Esophagus muscularis mucosa (tissue), 4 donors: ENCODE measurements at places on chromosomes 1 and 21. TPM values are rescaled to one million over a fixed set of nuclear protein-coding genes. Genes with fewer than 3 reads are reported as not detected.

Gene TRABD2B
- total RNA-seq: 4.0 TPM

DNA sequence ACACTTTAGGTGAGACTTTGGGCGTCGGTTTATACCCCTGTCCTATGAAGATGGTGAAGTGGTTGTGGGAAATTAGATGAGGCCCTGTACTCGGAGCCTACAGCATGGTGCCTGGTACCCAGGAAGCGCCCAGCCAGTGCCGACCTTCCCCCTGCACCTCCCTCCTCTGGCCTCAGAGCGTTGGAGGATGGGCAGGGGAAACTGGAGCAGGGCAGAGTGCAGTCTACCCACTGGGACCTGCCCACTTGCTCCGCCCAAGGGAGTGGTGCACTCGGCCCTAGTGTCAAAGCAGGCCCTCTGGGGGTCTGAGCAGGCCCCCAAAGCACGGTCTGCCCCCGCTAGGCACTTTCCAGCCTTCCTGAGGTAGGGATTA, 13.0 kb upstream of the TTC22 start:
- no peaks in the 10 kb centered on the region for H3K36me3 ChIP-seq
- no peak for DNase-seq
- H3K27ac ChIP-seq: no peak overlapping the region
- no peak overlapping the region for H3K4me3 ChIP-seq
- peaks cover 4% of the 10 kb centered on the region for H3K4me1 ChIP-seq
- H3K27me3 ChIP-seq: no peaks in the 10 kb centered on the region

DNA sequence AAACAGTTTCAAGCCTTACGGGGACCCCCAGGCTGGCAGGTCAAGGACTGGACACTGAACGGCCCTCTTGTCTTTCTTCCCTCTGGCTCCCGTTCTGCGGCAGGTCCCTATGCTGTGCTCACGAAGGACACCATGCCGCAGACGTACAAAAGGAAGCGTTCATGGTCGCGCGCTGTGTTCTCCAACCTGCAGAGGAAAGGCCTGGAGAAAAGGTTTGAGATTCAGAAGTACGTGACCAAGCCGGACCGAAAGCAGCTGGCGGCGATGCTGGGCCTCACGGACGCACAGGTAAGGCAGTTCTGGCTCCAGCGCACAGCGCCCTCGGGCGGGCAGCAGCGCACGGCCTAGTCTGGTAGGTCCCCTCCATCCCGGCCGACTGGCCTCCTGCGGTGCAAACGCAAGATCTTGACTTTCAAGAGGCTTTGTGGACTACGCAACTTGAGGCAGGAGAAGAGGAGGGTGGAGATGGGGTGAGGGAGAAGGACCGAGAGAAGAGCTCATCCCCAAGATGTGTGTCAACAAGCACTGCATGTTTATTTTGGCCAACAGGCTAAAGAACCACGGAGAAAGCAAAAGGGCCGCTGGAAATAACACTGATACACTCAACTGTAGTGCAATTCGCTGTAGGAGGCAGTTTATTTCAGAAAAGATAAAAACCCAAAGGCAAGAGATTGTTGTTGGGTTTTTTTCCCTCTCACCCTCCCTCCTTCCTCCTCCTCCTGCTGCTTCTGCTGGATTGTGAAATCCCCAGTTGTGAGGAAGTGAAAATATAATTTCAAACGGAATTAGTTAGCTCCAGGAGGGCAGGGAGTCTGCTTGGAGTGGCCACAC, 3.0 kb downstream of the HLX start:
- H3K27me3 ChIP-seq: no peaks in the 10 kb centered on the region
- H3K27ac ChIP-seq: peak overlapping the region; percentile 30
- peak; percentile 90 for DNase-seq
- peak overlapping the region; percentile 73 for H3K4me3 ChIP-seq
- H3K36me3 ChIP-seq: peaks cover 35% of the 10 kb centered on the region

Gene TMOD4
- not detected for total RNA-seq

Gene FAF1
- total RNA-seq: 60.6 TPM

Gene ZMYND12
- total RNA-seq: 0.78 TPM

DNA sequence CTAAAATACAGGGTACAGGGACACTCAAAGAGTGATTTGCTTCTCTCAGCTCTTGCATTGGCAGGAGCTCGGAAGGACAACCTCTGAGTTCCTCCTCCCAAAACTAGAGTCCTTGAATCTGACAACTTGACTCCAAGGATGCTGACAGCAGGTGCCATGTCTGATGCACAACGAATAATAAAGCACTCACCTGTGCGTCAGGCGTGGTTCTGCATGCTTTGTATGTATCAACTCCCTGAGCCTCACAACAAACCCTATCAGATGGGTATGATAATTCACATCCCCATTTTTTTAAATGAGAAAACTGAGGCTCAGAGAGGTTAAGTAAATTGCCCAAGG, 1.4 kb downstream of the LAPTM5 start:
- no peaks in the 10 kb centered on the region for H3K27me3 ChIP-seq
- no peaks in the 10 kb centered on the region for H3K4me1 ChIP-seq
- H3K27ac ChIP-seq: peak overlapping the region; percentile 16
- peak overlapping the region; percentile 22 for H3K4me3 ChIP-seq

Gene ADAMTS4
- total RNA-seq: 7.3 TPM

Gene SRSF4
- total RNA-seq: 95.1 TPM

Gene KLF18
- total RNA-seq: not detected

DNA sequence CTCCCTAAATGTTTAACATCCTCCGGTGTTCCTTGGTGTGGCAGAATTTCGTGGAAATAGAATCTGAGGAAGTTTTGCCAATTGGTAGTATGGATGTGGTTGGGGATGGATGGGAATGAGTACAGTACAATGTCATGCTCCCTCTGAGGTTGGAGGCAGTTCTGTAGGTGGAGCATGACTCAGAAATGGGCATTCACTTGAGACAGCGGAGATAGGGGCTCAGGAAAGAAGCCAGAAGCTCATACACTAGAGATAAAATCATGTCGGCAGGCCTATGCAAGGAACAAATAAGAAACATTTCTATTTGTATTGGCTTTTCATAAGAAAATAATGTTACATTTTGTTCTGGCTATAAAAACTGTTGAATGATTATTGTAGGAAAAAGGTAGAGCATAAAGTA, 196.0 kb downstream of the URB2 start:
- no peak for DNase-seq
- H3K4me1 ChIP-seq: no peaks in the 10 kb centered on the region
- no peaks in the 10 kb centered on the region for H3K27me3 ChIP-seq
- no peaks in the 10 kb centered on the region for H3K36me3 ChIP-seq

DNA sequence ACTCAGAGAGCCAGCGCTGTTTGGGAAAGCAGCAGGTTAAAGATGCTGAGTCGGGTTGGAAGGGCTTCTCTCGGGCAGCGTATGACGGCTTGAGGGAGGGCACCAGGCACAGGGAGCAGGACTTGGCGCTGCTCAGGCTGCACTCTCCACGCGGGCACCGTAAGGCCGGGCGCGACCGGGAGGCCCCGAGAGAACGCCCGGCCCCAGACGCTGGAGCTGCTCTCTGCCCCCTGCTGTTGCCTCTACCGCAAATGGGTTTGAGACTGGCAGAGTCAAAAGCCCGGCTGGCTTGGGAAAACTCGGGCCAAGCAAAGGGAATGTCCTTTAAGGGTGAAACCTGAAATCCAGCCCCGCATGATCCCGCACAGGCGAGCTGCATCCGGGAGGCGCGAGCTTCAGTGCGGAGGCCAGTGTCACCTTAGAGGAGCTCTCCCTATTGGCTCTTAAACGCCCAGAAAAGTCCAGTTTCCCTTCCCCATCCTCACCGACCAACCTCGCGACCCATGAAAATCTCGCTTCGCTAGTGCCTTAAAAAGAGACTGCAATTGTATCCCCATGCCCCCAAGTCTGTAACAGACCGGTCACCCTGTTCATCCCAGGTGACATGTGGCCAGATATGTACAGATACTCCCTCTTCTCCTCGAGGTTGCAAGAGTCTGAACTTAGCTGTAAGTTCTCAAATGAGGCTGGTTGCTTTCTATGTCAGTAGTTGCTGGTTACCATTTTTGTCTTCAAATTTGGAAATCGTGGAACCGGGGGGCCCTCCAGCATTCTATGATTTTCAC, 1.1 kb downstream of the PRRX1 start:
- H3K27me3 ChIP-seq: peaks cover 49% of the 10 kb centered on the region
- no peak for DNase-seq
- H3K4me3 ChIP-seq: peak overlapping the region; percentile 56
- H3K36me3 ChIP-seq: no peaks in the 10 kb centered on the region

Gene SPATA17
- total RNA-seq: 0.69 TPM

GRCh38 chr1:67165468-67166041, 699 bp upstream of the IL23R start:
- no peaks in the 10 kb centered on the region for H3K27me3 ChIP-seq
- H3K27ac ChIP-seq: no peak overlapping the region
- DNase-seq: no peak
- no peaks in the 10 kb centered on the region for H3K4me1 ChIP-seq
- H3K36me3 ChIP-seq: no peaks in the 10 kb centered on the region
- H3K4me3 ChIP-seq: no peak overlapping the region

DNA sequence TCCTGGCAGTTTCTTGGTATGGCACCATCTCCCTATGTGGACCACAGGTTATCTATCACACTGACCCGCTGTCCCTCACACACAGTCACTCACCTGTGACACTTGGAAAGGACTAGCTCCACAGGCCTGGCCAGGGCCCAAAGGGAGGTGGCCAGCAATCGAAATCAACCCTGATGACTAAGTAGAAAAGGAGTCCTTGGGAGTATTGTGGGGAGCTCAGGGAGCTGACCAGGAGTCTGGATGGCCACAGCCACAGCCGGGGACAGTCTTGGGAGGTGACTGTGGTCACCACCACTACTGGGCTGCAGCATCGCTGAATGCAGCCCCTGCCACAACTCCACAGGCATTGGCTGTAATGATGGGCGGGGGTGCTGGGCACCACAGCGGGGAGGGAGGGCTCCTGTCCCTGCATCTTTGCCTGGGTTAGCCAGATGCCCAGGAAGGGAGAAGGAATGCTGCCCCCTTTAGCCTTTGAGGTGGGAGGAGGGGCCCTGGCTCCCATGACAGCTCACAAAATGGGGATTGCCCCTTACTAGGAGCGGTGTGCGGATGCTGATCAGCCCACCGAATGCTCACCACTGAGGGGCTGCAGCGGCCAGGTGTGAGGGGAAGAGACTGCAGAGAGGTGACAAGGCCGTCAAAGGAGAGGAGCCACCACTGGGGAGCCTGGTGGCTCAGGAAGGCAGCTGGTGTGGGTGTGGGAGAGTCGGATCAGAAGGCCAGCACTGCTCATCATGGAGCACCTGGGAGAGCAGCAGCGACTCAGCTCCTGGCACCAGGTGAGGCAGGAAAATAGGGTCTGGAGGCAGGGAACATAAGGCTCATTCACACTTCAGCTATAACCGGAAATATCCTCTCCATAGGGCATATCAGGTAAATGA, 61.3 kb downstream of the H3-3A start:
- H3K4me1 ChIP-seq: peaks cover 25% of the 10 kb centered on the region
- H3K27ac ChIP-seq: no peak overlapping the region
- H3K4me3 ChIP-seq: no peak overlapping the region
- DNase-seq: no peak
- H3K36me3 ChIP-seq: no peaks in the 10 kb centered on the region
- H3K27me3 ChIP-seq: no peaks in the 10 kb centered on the region

DNA sequence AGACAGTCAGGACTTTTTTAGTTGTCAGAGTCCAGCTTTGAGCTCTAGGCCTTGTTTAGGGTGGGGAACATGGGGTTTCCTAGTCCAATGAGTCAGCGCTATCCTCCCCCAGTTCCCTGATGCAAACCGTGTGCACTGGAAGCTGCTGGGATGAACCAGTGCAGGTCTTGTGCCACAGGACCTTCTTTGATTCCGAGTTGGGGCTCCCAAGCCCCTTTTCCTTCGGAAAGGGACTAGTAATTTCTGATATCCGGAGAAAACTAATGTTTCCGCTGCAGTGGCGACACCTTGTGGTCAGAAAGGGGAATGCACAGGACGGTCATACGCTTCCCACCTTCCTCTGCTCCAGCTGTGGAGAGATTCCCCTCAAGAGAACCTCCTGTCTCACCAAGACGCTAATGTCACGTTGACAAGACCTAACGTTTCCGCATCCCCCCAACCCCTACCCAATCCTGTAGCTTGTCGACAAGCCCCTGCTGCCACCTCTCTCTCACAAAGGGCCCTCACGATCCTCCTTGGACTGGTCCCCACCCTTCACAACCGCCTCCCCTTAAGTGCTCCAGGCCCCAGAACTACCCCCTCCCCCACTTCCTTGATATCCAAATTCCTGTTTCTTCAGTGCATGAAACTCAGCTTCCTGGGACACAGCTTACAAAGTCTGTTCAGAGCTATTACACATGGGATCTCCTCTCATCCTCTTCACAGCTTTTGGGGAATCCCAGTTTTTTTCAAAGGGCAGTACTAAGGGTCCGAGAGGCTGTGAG, 30.9 kb downstream of the GPA33 start:
- no peak overlapping the region for H3K4me3 ChIP-seq
- H3K27me3 ChIP-seq: peaks cover 7% of the 10 kb centered on the region
- DNase-seq: peak; percentile 92
- no peaks in the 10 kb centered on the region for H3K4me1 ChIP-seq

DNA sequence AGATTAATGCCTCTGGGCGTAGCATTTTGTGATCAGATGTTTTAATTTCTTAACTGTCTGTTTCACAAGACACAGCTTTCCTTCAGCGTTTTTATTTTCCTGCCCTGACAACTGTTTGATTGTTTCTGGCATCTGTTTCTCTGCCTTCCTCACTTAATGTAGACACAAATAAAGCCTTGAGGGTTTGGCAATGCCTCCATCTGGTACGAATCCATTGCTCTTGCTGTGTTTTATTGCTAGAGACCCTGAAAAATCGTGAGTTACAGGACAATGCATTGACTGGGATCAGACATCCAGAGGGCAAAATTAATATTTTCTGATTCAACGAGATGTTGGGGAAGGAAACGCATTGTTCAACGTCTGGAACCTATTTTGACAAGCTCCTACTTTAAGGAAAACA, 363.5 kb downstream of the MRPL39 start:
- no peak for DNase-seq
- H3K4me3 ChIP-seq: no peak overlapping the region
- H3K4me1 ChIP-seq: no peaks in the 10 kb centered on the region
- no peaks in the 10 kb centered on the region for H3K27me3 ChIP-seq

Gene MIS18A
- total RNA-seq: 3.3 TPM

GRCh38 chr1:180248176-180248575, 18.1 kb downstream of the LHX4 start:
- H3K36me3 ChIP-seq: no peaks in the 10 kb centered on the region
- no peak overlapping the region for H3K4me3 ChIP-seq
- no peak for DNase-seq
- H3K27me3 ChIP-seq: no peaks in the 10 kb centered on the region
- no peaks in the 10 kb centered on the region for H3K4me1 ChIP-seq

- DNase-seq: no peak
- H3K36me3 ChIP-seq: no peaks in the 10 kb centered on the region
- no peaks in the 10 kb centered on the region for H3K4me1 ChIP-seq
- H3K27me3 ChIP-seq: no peaks in the 10 kb centered on the region
- no peak overlapping the region for H3K4me3 ChIP-seq
These were observed 2.8 kb upstream of the CAPN9 start for GRCh38 chr1:230744382-230744781.

GRCh38 chr1:67134695-67135094, at the start of gene C1orf141:
C1orf141 (minus strand) TSS chr1:67134970; CDS start chr1:67127240, 7,730 bp downstream.
- no peaks in the 10 kb centered on the region for H3K36me3 ChIP-seq
- peak within 1 kb of the TSS; percentile 38 for H3K4me3 ChIP-seq
- H3K27me3 ChIP-seq: no peaks in the 10 kb centered on the region
- H3K27ac ChIP-seq: no peak within 1 kb of the TSS
- no peak for DNase-seq

- H3K36me3 ChIP-seq: no peaks in the 10 kb centered on the region
These were observed 61.8 kb downstream of the ITPKB start for GRCh38 chr1:226677027-226678020.

Gene CORT
- not detected for total RNA-seq

- no peak overlapping the region for H3K27ac ChIP-seq
- H3K27me3 ChIP-seq: no peaks in the 10 kb centered on the region
- H3K4me3 ChIP-seq: no peak overlapping the region
- DNase-seq: no peak
- peaks cover 24% of the 10 kb centered on the region for H3K4me1 ChIP-seq
These were observed 3.4 kb downstream of the PIAS3 start for GRCh38 chr1:145855426-145855948.
